ENCODE measurements at places on chromosomes 6 and 20.

- peak; percentile 24 for DNase-seq
Observed at GRCh38 chr20:46057856-46058598, 29.0 kb downstream of the SLC12A5 start.

DNA sequence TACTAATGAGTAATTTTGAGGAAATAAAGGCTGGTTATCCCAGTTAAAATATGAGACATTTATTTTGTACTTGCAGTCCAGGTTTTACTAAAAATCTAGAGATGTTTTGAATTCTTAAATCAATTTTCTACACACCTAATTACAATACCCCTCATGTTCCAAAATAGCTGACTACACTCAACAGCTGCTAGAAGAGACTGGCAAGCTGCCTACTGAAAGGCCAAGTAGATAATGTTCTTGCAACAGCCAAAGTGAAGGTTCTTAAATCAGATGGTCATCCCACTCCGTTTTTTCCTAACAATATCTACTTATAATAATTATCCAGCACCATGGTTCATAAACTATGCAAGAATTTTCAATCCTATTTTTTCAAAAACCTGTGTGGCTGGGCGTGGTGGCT is 69.0 kb downstream of the DTNBP1 start:
- DNase-seq, result peak; percentile 48

DNA sequence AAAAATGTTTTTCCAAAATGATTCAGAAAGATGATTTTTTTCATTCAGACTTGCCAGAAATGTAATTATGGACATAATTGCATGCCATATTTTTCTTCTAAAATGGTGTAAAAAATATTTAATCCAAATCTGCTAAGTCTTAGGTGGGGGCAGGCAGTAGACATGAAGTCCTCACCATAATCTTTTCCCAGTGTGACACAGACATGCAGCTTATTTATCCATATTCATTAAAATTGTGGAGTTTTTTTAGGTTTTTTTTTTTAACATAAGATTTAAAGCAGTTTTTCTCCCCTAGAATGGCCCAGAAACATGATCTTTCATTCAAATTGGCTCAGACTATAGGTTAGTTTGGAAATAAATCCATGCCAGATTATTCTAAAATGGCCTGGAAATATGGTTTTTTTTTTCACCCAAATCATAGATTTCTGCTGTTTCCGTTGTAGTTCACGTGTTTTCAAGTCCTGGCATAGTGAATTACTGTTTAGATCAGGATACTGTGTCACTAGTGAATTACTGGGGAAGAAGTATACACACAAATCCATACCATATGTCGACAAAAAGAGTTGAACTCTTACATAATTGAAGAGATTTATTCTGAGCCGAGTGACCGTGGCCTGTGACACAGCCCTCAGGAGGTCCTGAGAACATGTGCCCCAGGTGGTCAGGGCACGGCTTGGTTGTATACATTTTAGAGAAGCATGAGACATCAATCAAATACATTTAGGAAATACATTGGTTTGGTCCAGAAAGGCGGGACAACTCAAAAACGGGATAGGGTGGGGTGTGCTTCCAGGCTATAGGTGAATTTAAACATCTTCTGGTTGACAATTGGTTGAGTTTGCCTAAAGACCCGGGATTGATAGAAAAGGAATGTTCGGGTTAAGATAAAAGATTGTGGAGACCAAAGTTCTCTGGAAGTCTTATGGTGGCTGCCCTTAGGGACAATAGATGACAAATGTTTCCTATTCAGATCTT is 33.9 kb downstream of the ZNF133 start:
- DNase-seq, result no peak

- no peak for DNase-seq
Observed at GRCh38 chr6:30572148-30572547, 906 bp downstream of the ABCF1 start.

- DNase-seq, result no peak
Observed at GRCh38 chr20:44438782-44439181, 36.9 kb upstream of the TTPAL start.

DNA sequence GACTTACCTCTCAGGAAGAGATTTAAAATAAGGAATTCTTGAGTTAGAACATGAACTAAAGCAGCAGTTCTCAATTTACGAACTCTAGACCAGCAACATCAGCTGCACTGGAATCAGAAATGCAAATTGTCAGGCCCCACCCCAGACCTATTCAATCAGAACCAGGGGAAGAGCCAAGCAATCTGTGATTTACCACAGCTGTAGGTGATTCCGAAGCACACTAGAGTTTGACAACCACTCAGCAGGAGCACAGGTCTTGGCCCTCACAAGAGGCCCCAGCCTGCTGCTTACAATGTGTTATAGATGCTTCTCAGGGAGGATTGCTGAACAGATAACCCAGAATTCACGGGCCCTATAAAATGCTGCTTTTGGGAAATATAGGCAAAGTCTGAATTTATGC is 279.2 kb downstream of the PTPRK start:
- no peak for DNase-seq

GRCh38 chr20:34347571-34347970 is 15.5 kb upstream of the ITCH start:
- DNase-seq, result no peak

DNA sequence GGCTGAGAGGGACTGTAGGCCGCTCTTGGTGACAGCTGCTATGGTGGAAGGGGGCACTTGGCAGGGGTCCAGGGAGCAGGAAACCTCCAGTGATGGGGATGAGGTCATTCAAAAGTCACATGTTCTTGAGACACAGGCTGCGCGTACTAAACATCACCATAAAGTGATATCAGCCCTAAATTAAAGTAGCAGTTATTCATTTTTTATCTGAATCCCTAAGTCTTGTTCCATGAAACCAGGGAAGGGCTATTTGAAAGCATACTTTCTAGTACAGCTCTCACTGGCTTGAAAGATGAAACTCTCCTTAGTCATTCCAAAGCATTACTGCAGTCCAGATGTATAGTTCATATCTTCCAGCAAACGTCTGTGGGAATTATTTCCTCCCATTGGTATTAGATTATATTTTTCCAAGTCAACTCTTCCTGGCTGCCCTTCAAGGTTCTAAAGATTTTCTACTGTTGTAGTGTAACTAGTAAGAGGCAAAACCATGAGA is 373.1 kb downstream of the CD109 start:
- DNase-seq, result no peak

- DNase-seq, result no peak
Observed at GRCh38 chr6:315921-316752, 23.9 kb downstream of the DUSP22 start.

GRCh38 chr20:3296261-3297078 is 57.5 kb upstream of the SLC4A11 start:
- DNase-seq, result peak; percentile 73

GRCh38 chr6:51147756-51148155 is 329.1 kb downstream of the TFAP2B start:
- no peak for DNase-seq

DNA sequence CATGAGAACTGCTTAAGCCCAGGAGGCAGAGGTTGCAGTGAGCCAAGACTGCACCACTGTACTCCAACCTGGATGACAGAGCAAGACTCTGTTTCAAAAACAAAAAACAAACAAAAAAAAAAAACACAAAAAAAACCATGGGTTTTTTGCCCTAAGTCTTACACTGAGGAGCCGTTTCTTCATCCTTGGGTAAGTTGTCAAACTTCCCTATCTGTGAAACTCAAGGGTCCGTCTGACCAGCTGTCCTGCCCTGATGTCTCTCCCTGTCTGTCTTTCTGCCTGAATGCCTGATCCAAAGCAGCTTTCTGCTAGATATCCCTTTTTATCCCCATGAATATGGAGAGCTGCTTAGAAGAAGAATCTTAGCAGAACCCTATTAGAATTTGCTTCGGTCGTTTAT is 41.3 kb upstream of the CLDN20 start:
- DNase-seq, result no peak
